ENCODE measurements at places on chromosomes 11 and 22.

- DNase-seq, result no peak
Observed at GRCh38 chr11:77167111-77167626, 39.1 kb downstream of the MYO7A start.

GRCh38 chr11:111021131-111021530 lies 224.4 kb upstream of the POU2AF2 start:
- DNase-seq, result no peak

DNA sequence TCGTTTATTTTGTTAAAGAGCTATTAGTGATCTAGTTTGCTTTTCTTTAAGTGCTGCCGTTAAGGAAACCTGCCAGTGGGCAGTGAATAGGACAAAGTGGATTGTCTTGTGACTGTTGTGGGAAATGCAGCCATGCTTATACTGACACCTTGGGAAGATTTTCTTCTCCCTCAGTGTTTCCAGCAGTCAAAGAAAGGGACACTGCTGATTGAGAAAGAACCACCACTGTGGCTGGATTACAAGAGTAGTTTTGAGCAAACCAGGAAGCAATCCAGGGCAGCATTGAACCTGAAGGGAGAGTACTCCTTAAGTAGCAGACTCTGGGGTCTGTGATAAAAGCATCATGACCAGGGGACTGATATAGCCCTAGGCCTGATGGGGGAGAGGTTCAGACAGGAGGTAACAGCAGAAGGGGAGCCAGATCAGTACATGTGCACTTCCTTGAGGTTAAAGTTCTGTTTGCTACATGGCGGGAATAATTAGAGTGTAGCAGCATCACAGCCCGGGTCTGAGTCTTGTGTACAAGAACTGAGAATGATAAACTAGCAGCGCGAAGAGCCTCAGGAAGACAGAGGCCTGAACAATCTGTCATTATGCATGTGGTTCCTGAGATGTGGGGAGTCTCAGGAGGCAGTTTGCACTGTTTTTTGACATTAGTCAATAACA lies 167.8 kb downstream of the C11orf91 start:
- no peak for DNase-seq

GRCh38 chr11:69801513-69802335 lies 17.5 kb downstream of the FGF3 start:
- no peak for DNase-seq

GRCh38 chr11:119728211-119728626 lies 781 bp downstream of the NECTIN1 start:
- DNase-seq, result no peak

DNA sequence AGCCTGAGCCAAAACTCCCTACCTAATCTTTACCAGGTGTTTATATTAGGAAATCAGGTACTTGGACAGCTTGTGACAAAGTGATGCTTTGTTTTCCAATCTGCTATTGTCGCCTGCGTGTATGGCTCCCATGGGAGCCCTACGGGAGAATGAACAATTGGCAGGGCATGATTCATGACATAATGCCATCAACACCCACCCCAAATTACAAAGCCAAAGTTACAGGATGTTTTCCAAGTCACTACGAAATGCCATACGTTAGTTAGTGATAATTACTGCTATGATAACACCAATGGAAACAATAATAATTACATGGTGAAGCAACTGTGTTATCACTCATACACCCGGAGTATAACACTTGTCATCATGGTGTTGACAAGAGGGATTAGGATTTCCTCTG lies 226.4 kb downstream of the FAM181B start:
- DNase-seq, result no peak
